ENCODE measurements at places on chromosomes 7 and 10. TPM values are rescaled to one million over a fixed set of nuclear protein-coding genes. Genes with fewer than 3 reads are reported as not detected.

CPN1 gene
- not detected for total RNA-seq

MYOZ1 gene
- total RNA-seq = 0.19 TPM

PRSS1 gene
- not detected for total RNA-seq

ITPRID1 gene
- not detected for total RNA-seq

NHLRC2 gene
- 11.5 TPM for total RNA-seq

PDZD7 gene
- total RNA-seq = 3.1 TPM

CXCL12 gene
- total RNA-seq = 75.3 TPM

MRLN gene
- not detected for total RNA-seq

Data from regular cardiac myocyte (primary cell).